ENCODE measurements at places on chromosomes 7 and 10.

GRCh38 chr7:78261302-78261701 is 462.7 kb downstream of the PHTF2 start:
- no peak for DNase-seq

GRCh38 chr7:51467384-51468017 is 150.9 kb upstream of the COBL start:
- no peak for DNase-seq

DNA sequence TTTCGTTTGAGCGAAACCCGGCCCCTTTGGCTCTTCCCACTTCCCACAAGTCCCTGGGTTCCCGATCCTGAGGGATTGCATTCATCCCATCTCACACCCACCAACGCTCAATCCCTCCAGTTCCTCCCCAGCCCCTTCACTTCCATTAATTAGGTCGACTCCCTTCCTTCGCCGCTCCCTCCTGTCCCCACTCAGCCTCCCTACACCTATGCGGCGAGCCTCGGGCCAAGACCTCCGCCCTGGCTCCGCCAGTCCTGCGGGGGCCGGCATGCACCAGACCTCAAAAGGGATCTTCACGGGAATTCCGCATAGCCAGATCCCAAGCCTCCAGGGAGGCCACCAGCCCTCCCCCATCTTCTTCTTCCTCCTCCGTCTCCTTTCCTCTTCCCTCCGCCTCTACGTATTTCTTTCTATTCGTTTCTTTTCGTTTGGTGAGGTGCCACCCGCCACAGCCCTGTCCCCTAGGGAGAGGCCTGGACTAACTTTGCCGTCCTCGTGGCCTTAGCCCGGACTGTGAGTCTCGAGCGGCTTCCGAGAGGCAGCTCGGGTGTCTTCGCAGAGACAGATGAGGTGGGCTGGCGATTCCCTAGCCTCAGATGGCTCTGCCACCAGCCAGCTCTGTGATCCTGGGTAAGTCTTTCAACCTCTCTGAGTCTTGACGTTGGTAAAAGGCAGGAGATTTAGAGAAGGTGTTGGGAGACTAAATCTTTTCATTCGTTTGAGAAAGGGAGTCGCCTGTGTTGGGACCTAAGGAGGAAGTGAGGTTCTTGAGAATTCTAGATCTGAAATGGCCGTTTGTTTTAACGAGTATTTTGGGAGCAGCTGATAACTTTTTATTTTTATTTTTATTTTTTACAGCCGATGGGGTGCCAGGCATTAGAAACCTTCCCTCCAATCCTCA is 8.1 kb upstream of the LBX1 start:
- DNase-seq: no peak

DNA sequence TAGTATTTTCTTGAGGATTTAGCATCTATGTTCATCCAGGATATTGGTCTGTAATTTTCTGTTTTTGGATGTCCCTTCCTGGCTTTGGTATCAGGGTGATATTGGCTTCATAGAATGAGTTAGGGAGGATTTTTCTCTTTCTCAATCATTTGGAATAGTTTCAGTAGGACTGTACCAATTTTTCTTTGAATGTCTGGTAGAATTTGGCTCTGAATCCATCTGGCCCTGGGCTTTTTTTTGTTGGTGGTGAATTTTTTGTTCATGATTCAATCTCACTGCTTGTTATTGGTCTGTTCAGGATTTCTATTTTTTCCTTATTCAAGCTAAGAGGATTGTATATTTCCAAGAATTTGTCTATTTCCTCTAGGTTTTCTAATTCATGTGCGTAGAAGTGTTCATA is 192.7 kb downstream of the KIF20B start:
- DNase-seq: no peak

- DNase-seq: no peak
Measured at GRCh38 chr10:24889639-24890038, 62.8 kb downstream of the PRTFDC1 start.

GRCh38 chr10:89297356-89297755 is 4.5 kb upstream of the IFIT2 start:
- no peak for DNase-seq

GRCh38 chr10:86955501-86956194 is 1.8 kb downstream of the MMRN2 start:
- no peak for DNase-seq

- no peak for DNase-seq
Measured at GRCh38 chr7:45082031-45082830, 6.5 kb downstream of the NACAD start.

DNA sequence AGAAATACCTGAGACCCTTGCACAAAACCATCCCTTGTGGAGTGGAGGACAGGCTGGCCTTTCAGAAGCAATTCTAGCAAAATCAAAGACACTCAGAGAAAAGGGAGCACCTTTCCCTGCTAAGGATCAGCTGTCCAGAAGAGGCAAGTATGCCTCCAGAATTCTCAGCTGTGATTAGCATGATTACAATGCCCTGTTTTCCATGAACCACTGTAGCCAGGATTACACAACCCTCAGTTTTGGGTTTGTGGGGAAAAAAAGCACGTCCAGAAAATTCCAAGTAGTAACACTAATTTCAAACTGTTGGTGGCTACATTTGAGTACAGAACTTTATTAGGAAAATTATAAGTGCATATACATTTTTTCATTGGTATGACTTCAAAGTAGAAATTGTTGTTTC is 15.0 kb downstream of the CXCL12 start:
- DNase-seq: no peak

- no peak for DNase-seq
Measured at GRCh38 chr7:52639126-52639525, 396.3 kb upstream of the POM121L12 start.

DNA sequence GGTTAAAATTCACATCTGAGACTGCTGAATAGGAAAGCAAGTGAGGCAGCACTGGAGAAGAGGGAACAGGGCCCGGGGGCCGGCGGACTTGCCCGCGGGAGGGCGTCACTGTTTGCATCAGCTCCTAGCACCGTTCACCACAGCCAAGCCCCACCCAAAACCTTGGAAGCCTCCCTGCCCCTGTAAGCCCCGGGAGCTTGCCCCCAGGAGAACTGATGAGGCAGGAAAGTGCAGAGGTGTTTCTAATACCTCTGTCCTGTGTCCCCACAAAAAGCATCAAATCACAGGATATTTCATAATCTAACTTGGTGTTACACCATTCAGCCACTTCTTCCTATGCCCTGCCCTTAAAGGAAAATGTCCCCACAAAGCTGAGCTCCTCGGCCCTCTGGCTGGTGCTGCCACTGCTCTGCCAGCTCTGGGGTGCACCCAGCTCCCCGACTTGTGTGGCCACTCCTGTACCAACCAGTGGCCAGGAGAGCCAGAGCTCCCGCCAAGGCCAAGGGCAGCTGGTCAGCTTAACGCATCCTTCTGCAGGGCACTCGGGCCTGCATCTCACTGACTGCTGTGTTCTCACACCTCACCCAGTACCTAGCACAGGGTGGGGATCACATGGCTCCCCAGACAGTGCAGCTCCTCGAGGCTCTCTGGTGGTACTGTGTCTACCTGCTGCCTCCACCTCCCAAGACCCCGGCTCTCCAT is 47.3 kb upstream of the CNPY1 start:
- no peak for DNase-seq

- DNase-seq: no peak
Measured at GRCh38 chr7:77442636-77443035, 26.5 kb upstream of the GSAP start.

GRCh38 chr7:30887464-30887872 is 24.2 kb upstream of the AQP1 start:
- DNase-seq: no peak

- DNase-seq: no peak
Measured at GRCh38 chr10:43943119-43943817, 294.6 kb upstream of the ZNF32 start.

DNA sequence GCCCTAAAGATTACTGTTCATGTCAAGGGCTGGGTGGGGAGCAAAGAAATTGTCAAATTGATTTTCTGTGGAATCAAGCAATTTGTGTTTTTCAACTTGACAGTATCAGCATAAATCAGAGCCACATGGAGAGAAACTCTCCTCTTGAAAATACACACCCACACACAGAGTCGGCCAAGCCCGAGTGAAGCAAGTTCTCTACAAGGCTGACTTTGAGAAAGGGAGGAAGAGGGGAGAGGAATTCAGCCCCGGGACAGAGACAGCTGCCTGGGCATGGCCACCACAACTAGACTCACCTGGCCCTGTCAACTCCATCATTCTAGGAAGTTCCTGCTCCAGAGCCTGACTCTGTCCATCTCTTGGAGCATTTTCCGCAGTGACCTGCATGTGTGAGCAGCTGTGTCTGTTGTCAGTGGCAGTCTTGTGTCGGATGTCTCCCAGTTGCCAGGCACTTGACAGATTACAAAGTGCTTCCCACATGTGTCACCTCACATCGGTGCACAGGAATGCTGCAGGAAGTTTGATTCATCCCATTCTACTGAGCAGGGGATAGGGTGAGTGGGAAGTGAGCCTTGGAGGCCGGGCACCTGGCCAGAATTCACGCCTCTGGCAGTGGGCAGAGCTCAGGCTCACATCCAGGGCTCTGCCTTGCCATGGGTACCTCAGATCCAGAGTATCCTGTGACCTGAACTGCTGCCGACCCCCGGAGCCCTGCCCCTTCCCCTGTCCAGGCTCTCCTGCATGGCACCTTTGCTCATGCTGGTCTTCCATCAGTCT is 37.9 kb downstream of the ADAM12 start:
- DNase-seq: no peak

DNA sequence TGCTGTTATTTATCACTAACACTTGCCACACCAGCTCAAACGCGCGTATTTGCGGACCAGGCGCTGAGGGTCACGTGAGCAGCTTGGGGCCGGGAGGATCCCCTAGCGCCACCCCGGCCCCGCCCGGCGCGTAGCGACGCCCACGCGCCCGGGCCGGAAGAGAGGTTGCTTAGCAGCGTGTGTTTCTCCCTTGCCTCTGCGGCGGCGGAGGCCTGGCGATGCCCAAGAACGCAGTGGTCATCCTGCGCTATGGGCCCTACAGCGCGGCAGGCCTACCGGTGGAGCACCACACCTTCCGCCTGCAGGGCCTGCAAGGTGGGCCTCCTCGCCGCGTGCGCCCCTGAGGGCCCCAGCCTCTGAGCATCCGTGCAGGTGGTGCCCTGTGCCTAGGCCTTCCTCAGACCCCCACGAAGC is at the start of gene C10orf53:
TSS of gene C10orf53 (plus strand) at position 172 of the 414 bp plus-strand sequence. CDS start at position 219, 47 bp downstream.
- DNase-seq: no peak

GRCh38 chr7:30470163-30470770 is 8.3 kb downstream of the NOD1 start:
- no peak for DNase-seq

GRCh38 chr10:3784510-3785250 is at the start of gene KLF6:
KLF6 (minus strand) TSS chr10:3785209; CDS start chr10:3785014, 195 bp downstream.
- peak; percentile 43 for DNase-seq
